Urothelium cell line (cell line): ENCODE measurements at places on chromosomes 1 and 21.

DNA sequence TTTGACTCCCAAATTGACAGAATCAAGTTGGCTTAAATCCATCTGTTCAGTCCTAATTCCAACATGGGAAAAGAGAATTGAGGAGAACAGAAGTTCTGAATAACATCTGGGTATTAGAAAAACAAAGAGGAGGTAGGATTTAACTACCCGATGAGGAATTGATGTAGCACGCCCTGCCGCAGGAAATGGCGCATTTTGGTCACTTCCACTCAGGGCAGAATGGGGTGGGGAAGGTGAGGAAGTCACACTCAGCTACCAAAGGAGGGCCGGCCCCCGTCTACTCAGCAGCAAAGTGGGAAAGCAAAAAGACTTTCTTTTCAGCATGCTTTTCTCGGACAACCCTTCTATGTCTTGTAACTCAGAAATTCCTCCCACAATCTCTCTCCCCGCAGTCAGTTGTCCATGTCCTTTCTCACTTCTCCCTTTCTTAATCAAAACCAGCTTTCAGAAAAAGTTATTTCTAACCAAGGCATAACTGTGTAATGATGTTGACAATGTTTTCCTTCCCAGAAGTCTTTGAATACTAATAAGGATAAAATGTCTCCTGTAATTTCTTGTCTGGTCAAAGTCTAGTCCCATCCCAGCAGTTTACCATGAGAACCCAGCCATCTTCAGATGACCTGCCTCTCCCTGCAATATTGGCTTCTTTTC lies 60.5 kb upstream of the SIPA1L2 start:
- DNase-seq, result no peak

GRCh38 chr1:106907795-106908194 lies 148.7 kb upstream of the PRMT6 start:
- DNase-seq, result no peak

DNA sequence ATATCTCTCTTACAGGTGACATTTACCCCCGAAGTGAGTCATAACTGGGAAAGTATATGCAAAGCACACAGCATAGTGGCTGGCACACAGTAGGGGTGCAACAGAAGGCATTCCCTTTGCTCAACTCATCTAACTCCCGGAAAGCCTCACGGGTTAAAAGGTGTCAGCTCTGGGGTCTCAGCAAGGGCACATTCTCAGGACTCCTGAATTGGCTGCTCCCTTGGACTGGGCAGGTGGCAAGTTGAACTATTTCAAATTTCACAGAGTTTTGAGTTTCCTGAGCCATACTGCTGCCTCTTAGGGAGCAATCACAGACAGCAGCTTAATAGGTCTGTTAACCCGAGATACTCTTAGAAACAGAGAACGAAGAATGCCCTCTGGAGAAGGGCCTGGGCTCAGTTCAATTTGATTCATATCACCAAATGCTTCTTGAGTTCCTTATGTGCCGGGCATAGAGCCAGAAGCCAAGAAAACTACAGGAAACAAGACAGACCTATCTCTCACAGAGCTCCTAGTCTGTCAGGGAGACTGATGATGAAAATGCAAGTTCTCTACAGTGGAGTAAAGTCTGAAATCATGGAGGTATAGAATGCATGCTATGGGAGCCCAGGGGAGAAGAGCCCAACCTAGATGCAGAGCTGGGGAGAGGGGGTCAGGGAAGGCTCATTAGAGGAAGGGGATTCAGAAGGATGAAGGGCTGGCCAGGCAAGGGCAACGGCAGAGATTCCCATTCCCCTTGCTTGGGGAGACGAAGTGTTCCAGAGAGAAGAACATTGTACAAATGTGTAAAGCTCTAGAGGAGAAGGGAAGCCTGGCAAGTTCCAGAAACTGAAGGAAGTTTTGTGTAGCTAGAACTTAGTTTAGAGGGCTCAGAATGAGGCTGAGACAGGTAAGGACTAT lies 143.9 kb upstream of the HMGB4 start:
- no peak for DNase-seq

GRCh38 chr1:20365421-20366055 lies 74.9 kb downstream of the VWA5B1 start:
- no peak for DNase-seq

DNA sequence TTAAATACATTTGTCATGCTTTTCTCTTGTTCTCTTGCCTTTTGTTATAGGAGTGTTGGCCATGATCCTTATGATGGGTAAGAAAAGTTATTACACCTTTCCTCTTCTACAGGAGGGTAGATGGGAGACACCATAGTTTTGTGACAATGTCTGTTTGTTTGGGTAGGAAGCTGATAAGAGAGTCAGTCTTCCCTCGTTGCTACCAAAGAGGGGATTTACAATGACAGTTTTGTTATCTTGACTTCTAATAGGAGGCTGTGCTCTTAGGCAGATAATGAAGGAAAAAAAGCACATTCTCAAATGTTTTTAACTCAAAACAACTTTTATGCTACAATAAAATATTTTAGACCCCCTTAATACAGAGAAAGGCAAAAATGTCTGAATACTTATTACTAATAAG lies 48.0 kb upstream of the WLS start:
- no peak for DNase-seq

DNA sequence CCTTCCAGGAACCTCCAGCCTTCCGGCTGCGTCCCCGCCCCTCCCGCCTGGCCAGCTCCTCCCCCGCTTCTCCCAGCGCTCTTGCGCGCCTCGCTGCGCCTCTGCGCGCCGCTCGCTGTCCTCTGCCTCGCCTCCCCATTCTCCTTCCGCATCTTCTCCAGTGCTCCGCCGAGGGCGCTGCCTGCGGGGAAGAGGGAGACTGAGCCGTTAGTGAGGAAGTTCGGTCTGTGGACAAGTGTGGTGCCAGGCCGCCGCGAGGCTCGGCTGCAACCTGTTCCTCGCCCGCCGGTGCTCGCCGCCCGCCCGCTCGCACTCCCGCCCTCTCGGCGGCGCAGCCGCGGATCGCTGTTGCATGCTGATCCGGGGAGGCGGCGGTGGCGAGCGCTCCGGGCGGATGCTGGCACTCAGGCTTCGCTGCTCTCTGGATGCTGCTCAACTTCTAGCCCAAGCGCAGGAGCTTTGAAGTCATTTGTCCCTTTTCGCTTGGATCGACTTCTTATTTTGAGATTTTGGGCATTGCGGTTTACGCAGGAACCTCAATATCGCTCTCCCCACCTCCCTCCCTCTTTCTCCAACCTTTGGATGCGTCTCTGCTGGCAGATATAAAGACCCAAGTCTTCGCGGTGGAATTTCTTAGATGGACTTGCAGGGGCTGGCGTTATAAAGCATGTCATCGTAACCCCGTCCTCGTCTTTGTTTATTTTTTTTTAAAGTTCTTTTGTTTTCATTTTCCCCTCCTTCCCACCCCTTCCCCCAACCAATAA lies 614 bp upstream of the CACNA1E start:
- peak; percentile 79 for DNase-seq

GRCh38 chr1:187691439-187691838 lies 862.7 kb downstream of the PLA2G4A start:
- peak; percentile 58 for DNase-seq

GRCh38 chr1:210262897-210263272 lies 30.3 kb downstream of the SERTAD4 start:
- DNase-seq, result no peak

GRCh38 chr21:45811136-45811535 lies 167.6 kb downstream of the PCBP3 start:
- no peak for DNase-seq

DNA sequence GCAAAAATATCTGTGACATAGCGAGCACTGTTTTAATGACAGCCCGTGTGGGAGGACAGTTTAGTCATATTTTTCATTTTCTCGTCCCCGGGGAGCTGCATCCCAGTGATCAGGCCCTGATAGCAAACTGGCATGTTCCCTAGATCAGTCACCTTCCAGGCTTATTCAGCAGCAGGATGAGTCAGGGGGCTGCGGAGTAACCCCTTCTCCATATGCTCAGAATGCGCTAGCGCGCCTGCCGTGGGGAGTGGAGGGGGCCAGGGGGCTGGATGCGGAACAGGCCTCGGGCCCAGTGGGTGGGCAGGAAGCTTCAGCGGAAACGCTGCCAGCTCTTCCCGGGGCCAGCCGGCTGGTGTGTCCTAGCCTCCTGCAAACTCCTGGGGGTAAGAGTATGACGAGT lies 94.0 kb downstream of the KCND3 start:
- no peak for DNase-seq

DNA sequence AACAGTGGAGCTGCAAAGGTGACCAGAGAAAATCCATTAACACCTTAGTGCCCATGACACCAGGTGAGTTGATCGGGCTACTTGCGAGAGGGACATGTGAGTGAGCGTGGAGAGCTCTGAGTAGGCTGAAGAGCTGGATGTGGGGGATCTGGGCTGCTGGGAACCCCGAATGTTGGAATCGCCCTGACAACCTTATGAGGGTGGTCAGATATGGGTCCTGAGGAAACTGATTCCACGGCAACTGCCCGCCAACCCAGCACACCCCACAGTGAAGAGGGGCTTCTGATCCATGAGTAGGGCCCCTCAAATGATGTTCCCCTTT lies 705 bp upstream of the QSOX1 start:
- DNase-seq, result no peak

- peak; percentile 19 for DNase-seq
Measured at GRCh38 chr1:67013573-67013972, 40.4 kb downstream of the SLC35D1 start.

- DNase-seq, result no peak
Measured at GRCh38 chr21:28266061-28266460, 726.6 kb downstream of the LTN1 start.

DNA sequence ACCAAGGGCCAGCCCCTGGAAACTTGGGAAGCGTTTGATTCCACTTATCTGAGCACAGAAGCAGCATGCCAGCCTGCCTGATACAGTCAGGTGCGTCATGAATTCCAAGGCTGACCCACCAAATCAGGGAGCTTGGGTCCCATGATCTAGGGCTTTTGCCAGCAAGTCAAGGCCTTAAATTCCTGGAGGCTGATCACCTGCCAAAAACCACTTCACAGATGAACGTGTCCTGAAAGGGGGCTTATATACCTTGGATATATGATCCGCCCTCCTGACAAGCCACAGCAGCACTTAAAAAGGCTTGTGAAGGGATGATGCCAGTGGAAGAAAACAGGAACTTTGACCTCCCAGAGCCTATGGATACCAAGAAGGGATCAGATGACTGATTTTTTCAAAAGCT lies 24.0 kb upstream of the CLIC6 start:
- no peak for DNase-seq

GRCh38 chr1:244231193-244231571 lies 180.1 kb downstream of the ZBTB18 start:
- DNase-seq, result no peak

DNA sequence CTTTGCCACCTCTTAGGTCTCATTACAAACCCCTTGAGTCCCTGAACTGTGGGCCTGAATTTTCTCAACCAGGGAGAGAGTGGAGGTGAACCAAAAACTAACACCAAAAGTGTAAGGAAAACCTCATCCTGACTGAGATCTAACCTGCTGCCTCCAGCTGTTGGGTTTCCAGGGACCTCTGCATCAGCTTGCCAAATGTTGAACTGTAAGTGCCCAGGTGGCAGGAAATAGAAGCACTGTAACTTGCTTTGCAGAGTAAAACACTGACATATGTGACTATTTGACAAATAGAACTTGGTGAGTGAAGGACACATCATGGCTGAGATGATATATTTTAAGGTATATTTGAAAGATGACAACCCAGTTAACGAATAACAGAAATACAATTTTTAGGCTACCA lies 48.4 kb upstream of the NR5A2 start:
- no peak for DNase-seq

DNA sequence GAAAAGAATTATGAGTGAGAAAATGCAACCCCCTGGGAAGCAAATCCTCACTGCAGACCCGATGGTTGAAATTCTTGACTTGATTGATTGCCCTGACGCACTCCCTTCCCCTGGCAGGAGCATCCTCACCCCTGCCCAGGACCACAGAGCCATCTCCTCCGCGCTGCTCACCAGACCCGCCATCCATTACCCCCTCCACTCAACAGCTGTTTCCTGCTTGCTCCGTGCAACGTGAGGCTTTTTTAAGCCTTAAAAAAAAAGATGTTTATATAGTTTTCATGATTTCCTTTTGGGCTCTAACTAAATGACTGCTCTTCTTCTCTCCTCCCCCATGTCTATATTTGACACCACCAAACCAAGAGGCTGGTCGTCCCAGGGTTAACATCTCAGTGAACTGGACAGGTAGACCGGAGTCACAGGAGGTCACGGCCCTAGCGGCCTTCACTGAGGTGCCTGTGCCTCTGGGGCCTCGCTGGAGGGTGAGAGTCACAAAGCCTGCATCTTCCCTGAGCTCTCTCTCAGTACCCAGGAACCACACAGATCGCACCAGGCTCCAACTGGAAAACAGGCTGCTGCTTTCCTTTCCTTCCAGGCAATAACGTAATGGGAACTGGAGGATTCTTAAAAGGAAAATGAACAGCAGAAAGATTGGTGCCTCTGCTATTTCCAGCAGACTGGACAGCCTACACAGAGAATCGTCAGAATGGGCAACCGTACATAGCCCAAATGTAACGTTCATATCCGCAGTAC lies 49.8 kb downstream of the ZBTB18 start:
- no peak for DNase-seq

DNA sequence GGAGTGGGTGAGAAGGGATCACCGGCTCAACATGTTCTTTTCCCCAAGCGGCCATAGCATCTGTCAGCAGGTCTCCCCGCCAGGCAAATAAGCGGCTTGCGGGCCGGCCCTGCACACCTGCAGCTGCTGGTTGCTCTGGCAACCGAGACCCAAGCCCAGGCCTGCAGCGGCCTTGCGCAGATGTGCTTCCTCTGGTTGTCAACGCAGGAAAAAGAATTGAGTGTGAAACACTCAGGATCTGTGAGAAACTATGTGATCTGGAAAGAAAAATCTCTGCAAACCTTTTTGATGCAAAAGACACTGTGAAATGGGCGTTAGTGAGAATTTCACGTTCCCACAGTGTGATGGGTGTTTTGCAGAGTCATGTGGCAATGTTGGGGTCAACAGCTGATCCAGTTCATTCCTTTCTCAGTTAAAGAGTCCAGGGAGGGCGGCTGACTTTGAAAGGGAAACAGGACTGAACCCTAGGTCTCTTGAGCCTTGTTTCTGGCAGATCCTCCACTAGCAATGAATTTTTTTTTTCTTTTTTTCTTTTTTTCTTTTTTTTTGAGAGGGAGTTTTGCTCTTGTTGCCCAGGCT lies 28.4 kb downstream of the TOMM20 start:
- no peak for DNase-seq

- DNase-seq, result peak; percentile 31
Measured at GRCh38 chr1:16208270-16208987, 4.0 kb downstream of the ARHGEF19 start.

DNA sequence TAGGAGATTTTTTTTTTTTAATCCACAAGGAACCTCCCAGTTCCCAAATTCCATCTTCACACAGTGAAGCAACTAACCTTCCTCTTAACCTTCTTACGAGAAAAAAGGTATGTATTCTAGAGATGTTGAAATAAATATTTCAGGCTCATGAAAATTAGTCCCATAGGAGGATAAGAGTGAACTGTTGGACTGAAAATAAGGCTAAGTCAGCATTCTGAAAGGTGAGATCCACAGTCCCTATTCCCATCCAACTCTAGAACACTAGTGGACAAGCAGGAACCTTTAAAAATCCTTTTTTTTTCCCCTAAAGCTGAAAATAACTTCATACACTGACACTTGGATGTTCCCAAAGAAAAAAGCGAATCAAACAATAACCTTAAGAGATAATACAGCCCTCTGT lies 44.4 kb downstream of the FAF1 start:
- DNase-seq, result no peak

- DNase-seq, result no peak
Measured at GRCh38 chr1:65764052-65764451, 28.6 kb upstream of the PDE4B start.
